AG04449 (cell line): ENCODE measurements at places on chromosomes 4 and X.

- no peak for DNase-seq
Measured at GRCh38 chr4:149047368-149047767, 605.2 kb upstream of the NR3C2 start.

DNA sequence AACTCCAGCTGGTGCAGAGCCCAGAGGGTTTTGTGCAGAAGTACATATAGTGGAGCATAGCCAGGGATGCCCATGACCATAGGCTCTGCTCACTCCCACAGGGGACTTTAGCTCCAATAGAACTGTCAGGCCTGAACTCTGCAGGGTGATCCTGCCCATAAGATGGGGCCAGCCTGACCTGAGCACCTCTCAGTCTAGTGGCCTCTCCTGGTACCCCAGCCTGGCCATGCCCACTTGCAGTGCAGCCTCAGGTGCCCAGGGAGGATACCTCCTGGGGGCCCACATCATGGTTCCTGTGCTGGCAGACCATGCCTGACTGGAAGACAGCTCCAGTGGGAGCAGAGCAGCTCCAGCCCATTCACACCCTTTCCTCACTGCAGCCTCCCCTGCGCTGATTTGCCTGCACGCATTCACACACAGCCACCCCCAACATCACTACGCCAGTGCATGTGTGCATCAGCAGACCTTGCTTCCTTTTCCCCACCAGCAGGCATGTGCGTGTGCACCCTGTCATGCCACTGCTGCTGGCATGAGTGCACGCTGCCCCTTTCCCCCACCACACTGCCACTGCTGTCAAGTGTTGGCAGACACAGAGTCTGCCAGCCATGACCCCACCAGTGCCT is 53.0 kb upstream of the MMAA start:
- no peak for DNase-seq

DNA sequence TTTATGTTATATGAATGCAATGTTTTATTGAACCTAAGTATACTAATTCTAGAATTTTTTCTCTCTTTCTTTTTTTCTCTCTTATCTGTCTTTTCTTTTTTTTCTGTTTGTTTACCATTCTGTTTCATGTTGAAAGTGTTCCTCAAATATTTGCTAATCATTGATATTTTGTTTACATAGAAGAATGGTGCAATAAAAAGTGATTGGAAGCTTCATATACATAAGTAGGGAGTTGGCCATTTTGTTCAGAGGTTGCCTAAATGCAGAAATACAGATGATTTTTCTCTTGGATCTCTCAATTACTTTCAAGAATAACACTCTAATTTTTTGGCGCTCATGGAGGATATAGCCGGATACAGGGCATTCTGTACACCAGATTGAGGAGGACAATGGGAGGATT is 5.7 kb upstream of the SERTM2 start:
- no peak for DNase-seq

DNA sequence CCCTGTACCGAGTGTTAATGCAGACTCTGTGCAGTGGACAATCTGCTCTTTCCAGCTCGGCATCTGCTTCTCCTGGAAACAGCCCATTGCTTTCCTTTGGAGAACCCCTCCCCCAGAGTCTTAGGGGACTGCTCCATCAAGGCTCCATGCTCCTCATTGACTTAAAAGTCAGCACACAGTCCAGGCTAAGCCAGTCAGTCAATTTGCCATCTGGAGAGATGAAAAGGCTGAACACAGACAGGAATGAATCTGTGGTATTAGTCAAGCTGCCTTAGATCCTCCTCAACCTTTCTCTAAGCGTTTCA is 20.3 kb downstream of the ATP8A1 start:
- DNase-seq = no peak

DNA sequence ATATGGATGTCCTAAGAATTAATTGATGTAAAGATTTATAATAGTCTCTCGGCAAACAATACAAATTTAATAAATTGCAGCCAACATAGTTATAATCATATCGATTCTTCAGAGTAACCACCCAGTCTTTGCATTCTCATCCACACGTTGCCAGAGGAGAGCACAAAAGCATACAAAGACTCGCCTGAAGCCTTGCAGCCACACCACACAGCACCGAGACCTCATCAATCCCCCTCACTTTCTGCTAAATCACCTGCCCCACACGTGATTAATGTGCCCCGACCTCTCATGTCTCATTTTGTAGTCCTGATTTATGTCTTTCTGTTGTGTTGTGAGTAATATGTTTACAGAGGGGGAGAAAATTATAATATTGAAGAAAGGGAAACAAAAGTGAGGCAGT is 510.4 kb downstream of the TRIML1 start:
- no peak for DNase-seq

DNA sequence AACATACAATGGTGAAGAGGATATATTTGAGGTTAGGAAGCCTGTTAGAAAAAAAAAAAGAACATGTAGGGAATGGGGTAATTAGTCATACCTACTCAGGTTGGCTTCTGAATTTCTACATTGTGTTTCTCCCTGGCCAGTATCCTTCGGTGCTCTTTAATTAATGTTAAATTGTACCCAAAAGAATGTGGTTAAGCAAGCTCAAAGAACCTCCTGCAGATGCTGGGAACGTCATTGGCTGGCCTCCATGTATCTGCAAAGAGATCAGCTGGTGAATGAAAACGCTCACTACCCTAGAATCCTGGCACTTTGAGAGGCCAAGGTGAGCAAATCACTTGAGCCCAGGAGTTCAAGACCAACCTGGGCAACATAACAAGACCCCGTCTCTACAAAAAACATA is 942.3 kb upstream of the PRKX start:
- no peak for DNase-seq

DNA sequence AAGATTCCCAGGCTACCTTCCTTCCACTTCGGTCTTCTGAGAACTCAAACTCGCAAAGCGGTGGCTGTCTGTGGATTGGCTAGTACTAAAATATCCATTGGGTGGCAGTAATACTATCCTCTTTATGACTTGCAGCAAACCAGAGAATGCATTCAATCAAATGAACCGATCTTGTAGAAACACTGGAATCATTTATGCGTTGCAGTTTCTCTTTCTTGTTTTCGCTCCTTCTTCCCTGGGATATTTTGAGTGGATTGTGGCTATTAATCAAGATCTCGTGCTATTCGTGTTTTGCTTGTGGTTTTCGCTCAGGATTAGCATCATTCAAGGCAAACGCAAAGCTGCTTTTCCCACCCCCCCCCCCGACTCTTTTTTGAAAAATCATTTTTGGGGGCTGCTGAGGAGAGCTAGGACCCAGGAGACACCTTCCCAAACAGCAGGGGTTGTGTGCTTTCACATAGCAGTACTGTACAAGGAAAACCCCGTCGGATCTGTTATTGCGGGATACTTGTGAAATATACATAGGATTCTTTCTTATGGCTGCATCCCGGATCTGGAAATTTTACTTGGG is at the start of gene IL1RAPL1:
TSS of gene IL1RAPL1 (plus strand) at position 466 of the 571 bp plus-strand sequence.
- DNase-seq = no peak

GRCh38 chr4:7191546-7192251 is 639 bp upstream of the SORCS2 start:
- DNase-seq = no peak

- DNase-seq = no peak
Measured at GRCh38 chrX:132676561-132677186, 187.8 kb upstream of the MBNL3 start.

DNA sequence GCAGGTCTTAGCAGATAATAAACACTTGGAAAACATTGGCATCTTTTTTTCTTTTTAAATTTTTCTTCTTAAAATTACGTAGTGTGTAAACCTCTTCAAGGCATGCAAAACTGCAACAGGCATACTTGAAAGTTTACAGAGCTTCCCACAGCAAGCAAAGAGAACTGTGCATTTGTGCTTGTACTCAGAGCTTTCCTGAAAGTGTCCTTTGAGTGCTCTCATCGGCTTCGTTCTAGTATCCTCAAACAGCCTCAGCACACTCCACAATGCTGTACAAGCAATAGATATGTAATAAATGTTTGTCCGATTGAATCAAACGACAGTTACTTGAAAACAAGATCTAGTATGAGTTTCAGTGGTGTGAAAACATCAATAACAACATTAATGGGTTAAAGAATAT is 227.5 kb downstream of the PAPSS1 start:
- no peak for DNase-seq

- DNase-seq = no peak
Measured at GRCh38 chr4:17995165-17995564, 26.4 kb downstream of the LCORL start.

DNA sequence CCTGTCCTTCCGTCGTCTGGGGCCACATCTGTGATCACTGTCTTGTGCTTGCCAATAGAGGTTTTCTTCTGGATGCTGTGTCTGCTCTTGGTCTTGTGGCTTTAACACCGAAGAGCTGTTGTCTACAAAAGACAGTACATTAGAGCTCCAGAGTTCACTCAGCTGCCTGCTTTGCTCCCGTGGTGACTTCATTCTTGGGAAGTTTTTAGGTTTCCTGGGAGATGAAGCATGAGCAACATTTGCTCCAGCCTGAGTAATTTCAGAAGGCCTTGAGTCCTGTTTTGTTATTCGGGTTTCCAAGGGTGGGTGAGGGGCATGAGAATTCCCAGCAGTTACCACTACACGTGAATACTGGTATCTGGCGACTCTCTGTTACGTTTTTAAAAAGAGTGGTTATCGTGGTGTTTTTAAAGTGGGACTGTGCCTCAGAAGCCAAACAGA is 189.2 kb downstream of the SHROOM3 start:
- peak; percentile 88 for DNase-seq

GRCh38 chrX:115968436-115969252 is 201.9 kb upstream of the AGTR2 start:
- no peak for DNase-seq

- DNase-seq = no peak
Measured at GRCh38 chr4:38185406-38186144, 225.4 kb downstream of the PTTG2 start.
